ENCODE measurements at places on chromosomes 6 and 20.

GRCh38 chr6:165605182-165605875 lies 57.7 kb downstream of the PDE10A start:
- DNase-seq = no peak

- DNase-seq = no peak
These were observed 23.6 kb downstream of the GSTA2 start for GRCh38 chr6:52739627-52740026.

DNA sequence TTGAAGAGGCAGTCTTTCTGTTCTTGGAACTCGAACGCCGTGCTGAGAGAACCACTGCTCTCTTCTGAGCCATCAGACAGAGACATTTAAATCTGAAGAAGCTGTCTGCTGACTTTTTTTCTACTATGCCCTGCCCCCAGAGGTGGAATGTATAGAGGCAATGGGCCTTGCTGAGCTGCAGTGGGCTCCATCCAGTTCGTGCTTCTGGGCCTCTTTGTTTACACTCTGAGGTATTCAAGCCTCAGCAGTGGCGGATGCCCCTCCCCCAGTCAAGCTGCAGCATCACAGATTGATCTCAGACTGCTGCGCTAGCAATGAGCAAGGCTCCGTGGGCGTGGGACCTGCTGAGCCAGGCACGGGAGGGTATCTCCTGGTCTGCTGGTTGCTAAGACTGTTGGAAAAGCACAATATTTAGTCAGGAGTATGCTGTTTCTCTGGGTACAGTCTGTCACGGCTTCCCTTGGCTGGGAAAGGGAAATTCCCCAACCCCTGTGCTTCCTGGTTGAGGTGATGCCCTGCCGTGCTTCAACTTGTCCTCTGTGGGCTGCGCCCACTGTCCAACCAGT lies 526.8 kb downstream of the CD109 start:
- DNase-seq = no peak

DNA sequence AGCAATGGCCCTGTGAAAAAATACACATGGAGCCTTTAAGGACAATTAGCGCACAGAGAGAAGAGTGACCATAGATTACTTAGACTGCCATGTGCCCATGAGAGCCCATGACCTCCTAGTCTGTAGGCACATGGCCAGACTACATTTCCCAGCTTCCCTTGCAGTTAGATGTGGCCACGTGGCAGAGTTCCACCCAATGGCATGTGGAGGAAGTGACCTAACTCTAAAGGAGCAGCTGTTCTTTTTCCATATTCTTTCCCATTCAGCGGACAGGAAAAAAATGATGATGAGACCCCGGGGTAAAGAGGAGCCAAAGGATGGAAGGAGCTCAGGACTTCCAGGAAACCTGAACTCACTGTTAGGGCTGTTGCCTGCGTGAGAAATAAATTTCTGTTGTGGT lies 116.6 kb downstream of the CBLN4 start:
- no peak for DNase-seq

- no peak for DNase-seq
These were observed 66.9 kb upstream of the KCNG1 start for GRCh38 chr20:51089840-51090239.

DNA sequence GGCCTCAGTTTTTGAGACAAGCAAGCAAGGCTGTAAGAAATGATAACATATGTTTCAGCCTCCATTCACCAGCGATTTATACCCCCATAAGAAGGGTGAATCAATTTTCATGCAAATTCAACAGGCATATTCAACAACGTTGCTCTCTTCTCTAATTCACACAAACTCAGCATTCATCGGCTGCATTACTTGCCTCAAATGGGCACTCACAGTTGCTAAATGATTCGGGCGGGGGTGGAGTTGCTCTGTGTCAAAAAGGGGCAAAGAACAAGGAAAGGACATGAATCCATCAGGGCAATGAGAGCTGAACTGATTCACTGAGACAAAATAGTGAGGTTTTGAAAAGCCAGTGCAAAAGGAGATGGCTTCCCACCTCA lies 9.0 kb downstream of the MOXD1 start:
- no peak for DNase-seq

DNA sequence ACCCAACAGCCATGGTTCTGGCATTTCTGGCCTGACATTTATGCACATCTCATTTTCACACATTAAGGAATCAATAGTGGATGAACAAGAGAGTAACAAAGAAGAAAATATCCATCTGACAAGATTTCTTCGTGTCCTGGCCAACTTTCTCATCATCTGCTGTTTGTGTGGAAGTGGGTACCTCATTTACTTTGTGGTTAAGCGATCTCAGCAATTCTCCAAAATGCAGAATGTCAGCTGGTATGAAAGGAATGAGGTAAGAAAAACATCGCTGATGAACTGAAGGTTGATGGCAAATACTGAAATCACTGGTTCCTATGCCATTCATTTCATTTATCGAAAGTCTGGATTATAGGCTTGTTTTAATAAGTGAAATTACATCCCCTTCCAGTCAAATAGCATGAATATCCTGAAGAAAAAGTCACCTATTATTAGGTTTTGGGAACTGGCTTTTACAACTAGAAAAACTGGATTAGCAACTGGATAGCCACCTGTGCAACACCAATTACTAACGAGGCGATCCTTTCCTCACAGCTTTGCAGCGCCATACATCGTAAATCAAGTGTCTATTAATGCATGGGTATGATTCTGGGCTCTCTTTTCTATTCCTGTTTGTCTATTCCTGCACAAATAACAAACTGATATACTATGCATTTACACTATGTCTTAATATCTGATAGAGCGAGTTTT lies 50.2 kb upstream of the NOP56 start:
- DNase-seq = no peak

- no peak for DNase-seq
These were observed 100.8 kb upstream of the GPR6 start for GRCh38 chr6:109877028-109878004.

DNA sequence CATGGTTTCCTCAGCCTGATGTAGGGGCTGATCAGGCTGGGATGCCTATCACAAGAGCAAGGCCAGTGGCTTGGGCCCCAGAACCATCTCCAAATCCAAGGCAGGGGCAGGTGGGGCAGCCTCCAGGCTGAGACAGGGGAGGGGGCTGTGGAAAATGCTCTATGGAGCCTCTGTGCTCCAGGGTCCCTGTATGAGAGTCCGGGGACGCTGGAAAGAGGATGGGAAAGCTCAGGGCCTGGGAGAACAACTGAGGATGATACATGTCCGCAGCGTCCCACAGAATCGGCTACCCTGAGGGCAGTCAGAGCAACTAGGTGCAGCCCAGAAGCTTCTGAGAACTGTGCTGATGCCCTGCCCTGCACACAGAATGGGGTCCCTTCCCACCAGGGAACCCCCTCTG lies 43.4 kb downstream of the CPXM1 start:
- no peak for DNase-seq

DNA sequence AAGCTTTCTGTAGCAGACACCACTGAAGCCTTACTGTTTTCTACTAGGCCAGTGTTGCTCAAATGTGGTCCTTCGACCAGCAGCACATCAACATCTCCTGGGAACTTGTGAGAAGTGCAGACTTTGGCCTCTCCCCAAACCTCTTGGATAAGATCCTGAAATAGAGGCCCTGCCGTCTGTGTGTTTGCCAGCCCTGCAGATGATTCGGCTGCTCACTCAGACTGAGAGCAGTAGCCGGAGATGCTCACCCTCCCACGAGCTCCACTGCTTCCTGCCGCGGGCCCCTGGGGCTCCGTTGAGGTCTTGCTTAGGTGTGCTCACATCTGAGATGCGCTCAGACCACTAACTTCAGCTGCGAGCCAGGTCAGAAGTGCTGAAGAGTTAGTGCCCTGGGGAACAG lies 129.5 kb upstream of the SSTR4 start:
- DNase-seq = no peak

DNA sequence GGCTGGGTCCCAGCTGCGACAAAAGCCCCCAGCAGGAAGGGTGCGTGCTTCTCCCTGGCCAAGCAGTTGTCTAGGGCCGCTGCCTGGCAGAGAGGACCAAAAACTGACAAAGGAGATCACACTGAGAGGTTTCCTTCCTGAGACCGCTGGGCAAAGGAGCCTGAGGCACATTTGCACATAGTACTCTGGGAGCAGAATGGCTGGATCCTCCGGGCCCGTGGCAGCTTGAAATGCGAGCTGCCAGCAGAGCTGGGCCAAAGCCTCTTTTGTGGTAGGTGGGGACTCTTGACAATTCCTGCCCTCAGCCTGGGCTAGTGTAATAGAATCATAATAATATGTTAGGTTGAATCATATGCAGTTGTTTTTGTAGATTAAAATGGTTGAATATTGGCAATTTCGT lies 33.1 kb upstream of the RNF8 start:
- DNase-seq = no peak

- no peak for DNase-seq
These were observed 65.3 kb downstream of the AIG1 start for GRCh38 chr6:143125864-143126573.

DNA sequence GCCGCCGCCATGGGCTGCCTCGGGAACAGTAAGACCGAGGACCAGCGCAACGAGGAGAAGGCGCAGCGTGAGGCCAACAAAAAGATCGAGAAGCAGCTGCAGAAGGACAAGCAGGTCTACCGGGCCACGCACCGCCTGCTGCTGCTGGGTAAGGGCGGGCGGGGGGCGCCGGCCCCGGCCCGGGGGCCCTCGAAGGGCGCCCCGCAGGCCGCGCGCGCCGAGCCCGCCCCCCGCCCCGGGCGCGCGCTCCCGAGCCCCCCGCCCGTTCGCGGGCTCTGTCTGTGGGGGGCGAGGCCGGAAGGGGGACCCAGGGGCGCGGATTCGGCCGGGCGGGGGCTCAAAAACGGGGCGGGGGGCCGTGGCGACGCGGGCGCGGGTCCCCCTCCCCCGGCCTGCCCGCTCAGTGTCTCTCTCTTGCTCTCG lies 39.2 kb downstream of the GNAS start:
- peak; percentile 33 for DNase-seq

DNA sequence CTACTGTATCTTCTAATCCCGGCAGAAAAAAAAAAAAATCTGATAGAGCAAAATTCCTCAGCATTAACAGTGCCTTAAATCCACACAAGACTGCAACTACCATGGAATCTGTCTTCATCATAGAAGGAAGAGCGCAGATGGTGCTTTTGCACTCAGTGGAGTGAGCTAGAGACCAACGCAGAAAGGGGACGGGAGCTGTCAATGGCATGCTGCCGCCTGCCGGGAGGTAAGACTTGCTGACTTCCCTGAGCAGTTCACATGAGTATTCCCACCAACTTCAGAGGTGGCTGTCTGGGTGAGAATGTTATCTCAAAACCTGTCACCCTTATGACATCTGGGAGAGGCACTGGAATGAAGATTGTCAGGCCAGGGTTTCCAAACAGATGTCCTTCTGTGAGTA lies 35.6 kb downstream of the DZANK1 start:
- no peak for DNase-seq
